Left colon (tissue), 2 donors: ENCODE measurements at places on chromosomes 4 and X. TPM values are rescaled to one million over a fixed set of nuclear protein-coding genes. Genes with fewer than 3 reads are reported as not detected.
A peak's percentile ranks its signal among the peaks of the same experiment; 100 is the strongest.

- DNase-seq, result no peak
Observed at GRCh38 chr4:4182835-4183568, 43.7 kb downstream of the OTOP1 start.

DNA sequence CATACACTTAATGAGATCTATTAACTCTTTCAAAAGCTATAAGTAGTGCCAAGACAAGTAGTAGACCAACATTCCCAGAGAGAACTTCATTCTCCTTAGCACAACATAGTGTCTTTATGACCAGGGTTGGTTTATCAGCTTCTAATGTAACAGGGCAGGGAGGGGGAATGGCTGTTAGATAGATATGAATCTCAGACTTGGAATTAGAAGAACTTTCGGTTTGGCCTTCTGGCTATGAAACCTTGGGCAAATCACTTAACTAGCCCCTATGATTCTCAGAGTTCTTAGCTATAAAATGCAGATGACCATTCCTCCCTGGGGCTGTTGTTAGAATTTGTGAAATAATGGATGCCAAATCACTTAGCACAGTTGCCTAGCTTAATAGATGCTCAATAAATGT is 132.2 kb downstream of the SLC10A7 start:
- no peak for DNase-seq

DNA sequence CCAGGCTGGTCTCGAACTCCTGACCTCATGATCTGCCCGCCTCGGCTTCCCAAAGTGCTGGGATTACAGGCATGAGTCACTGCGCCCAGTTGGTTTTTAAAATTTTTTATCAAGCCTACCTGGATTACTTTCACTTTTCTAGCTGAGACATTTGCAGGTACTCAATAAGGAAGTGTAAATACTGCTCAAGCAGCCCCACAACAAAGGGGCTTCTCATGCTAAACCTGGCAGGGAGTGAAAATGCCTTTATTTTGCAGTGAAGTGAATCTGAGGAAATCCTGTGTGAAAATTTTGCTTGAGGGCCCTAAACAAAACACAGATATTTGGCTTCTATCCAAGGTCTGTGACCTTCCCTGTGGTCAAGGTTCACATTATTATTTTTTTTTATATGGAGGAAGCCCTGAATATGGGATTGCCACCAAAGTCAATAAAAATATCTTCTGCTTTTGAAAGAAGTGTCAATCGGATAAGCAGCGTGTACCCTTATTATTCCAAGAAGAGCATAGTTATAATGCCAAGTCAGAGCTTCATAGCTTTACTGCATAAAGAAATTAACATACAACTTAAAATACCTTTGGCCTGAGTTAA is 481.0 kb downstream of the SH2D1A start:
- DNase-seq, result no peak

DNA sequence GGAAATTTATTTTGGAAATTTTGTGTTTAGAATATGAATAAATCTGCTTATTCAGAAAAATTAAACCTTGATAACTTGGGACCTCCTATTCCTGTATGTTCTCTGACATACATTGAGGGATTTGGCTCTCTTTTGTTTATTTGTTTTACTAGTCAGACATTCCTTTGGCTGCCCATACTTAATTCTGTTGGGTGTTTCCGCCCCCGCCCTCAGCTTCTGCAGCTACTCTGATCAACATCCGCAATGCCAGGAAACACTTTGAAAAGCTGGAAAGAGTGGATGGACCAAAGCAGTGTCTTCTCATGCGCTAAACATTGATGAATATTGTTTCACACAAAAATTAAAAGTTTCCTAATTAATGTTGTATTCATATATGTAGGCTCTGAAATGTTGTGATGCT is 40.5 kb downstream of the RRAGB start:
- no peak for DNase-seq

DNA sequence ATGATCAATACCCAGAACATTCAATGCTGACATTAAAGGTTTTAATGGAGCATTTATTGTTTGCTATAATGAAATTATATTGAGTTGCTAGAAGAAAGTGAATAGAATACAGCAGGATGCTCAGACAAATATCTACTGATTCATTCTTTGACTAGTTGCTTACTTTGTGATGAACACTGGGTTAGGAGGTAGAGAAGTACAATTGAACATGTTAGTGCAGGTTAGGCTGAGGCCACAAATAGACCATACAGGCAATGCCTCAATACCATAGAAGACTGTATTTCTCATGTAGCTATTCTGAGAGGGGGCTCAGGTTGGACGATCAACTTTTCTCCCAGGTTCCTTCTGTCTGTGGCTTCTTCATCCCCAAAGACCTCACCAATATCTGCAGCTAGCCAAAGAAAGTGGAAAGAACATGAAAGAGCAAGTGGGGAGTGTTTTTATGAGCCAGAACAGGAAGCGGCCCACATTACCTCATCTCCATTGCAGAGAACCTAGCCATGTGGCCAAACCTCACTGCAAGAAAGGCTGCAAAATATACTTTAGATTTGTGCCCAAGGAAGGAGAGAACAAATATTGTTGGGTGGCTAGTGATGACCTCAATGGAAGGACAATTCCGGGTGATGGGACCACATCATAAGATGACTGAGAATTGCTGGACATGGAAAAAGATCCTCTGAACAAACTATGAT is 180.3 kb upstream of the GATB start:
- no peak for DNase-seq

DNA sequence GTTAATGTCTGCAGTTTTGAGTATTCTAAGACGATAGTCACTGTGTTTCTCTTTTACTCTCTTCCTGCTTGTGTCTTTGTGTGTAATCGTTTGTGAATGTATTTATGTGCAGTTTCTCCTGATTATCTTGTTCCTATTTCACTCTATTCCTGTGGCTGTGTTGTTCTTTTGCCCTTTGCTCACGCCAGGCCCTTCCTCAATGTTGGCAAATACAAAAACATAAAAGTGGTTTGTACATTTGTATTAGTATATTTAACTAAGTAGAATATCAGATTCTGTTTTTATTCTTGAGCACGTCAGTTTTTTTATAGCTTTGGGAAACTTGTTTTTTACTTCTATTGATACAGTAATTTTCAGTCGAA is 107.6 kb upstream of the BMPR1B start:
- no peak for DNase-seq

DNA sequence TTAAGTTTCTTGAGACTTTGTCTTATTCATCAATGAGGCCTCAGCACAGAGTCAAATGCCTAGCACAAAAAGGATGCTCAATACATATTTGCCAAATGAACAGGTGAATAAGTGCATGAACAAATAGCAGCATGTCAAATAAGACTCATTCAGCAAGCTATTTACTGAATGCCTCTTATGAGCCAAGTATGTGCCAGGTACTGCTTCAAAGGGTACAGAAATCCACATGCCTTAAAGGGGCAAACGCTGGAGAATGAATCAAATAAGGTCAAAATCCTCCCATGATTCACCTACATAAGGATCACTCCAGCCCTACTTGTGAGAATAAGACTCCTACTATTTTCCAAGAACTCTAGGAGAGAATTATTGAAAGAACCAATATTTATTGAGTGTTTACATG is 260.2 kb upstream of the CPEB2 start:
- DNase-seq, result no peak

- no peak for DNase-seq
Observed at GRCh38 chrX:347351-348117, 28.9 kb upstream of the GTPBP6 start.

GRCh38 chr4:153207567-153207966 is 3.3 kb downstream of the TRIM2 start:
- peak; percentile 63 for DNase-seq

- DNase-seq, result no peak
Observed at GRCh38 chr4:6907658-6908191, 1.9 kb upstream of the TBC1D14 start.

DNA sequence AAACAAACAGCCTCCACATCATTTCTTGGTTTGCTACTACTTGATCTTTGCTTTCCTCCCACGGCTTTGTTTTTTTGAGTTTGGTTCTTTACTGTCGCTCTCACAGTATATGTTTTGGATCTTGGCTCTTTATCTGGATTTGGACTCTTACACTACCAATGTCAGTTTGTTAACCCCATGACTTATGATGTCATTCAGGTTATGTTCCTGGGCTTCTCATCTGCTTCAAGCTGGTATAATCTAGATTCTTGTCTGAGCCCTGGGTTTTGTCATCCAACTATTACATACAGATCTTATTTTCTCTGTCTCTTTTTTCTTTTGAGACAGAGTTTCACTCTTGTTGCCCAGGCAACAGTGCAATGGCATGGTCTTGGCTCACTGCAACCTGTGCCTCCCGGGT is 482.9 kb upstream of the TEX13C start:
- no peak for DNase-seq

Gene ESX1
- not detected for total RNA-seq

Gene HSFX2
- total RNA-seq, result not detected

Gene ENAM
- total RNA-seq, result not detected

Gene JADE3
- total RNA-seq, result 7.4 TPM
